H4 (cell line): ENCODE measurements at places on chromosomes 4 and X. TPM values are rescaled to one million over a fixed set of nuclear protein-coding genes. Genes with fewer than 3 reads are reported as not detected.

DNA sequence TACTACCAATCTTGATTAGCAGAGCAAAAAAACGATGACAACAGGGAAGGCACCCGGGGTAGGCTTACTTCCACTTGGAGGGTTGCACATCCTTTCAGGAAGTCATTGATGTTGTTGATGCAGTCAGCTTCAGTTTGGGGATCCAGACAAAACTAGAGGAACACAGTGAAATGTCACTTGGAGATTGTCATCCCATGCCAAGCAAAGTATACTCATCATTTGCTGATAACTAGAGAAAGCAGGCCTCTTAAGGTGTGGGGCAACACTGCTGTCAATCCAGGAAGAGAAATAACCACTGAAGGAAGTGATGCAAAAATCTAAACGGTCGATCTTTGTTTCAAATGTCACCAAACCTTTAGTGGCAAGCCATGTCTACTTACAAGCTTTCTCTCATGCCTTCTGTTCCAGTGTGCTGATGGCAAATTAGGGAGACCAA lies 1.4 kb downstream of the ARHGEF6 start:
- DNase-seq, result no peak

GRCh38 chr4:21544415-21544814 lies 404.2 kb downstream of the KCNIP4 start:
- DNase-seq, result no peak

DNA sequence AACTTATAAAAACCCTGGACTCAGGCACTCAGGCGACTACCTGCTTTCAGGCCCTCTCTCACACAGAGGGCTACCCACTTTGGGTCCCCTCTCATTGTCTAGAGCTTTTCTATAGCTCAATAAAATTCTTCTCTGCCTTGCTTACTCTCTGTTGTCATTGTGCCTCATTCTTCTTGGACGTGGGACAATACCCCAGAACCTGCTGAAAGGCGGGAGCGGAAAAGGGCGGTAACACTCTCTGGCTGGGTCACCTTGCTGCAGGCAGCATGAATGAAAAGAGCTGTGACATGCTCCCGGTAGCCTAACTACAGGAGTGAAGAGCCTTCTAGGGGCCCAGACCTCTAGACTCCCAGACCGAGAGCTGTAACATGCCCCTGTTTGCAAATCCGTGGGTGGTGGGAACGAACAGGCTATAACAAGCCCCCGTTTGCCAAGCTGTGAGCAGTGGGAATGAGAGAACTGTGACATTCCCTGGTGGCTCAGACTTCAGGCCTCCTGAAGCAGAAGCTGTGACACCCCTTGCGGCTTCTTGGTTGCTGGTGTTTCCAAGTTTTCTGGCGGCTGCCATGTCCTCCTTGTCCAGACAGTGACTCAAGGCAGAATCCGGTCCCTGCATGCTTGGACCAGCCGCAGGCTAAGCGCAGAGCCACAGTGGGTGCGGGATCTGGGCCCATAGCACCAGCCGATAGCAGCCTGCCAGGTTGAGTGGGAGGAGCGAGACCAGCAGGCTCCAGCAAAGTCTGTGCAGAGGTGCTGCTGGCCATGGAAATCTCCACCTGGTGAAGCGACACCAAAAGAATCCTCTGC lies 684.6 kb downstream of the ARAP2 start:
- DNase-seq, result no peak

DNA sequence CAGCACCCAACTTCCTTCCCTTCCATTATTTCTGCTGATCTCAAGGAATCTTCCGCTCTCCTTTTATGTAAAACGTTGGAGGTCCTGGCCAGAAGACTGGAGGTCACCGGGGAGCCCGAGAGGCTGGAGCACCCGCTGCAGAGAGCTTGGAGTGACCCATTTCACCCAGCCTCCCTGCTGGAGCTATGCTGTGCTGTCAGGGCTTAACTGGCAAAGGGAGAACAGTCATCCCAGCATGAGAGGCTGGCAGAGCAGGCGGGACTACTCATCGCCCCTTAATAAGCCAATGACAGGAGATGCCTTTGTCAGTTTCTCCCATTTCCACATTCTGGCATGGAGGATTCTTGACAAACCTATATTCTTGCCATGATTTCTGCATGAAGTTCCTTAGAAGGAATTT lies 98.9 kb downstream of the GATB start:
- no peak for DNase-seq

GRCh38 chrX:135170877-135171519 lies at the start of gene CT55:
CT55 (minus strand) TSS chrX:135171398; CDS start chrX:135171171, 227 bp downstream.
- DNase-seq, result peak; percentile 3

DNA sequence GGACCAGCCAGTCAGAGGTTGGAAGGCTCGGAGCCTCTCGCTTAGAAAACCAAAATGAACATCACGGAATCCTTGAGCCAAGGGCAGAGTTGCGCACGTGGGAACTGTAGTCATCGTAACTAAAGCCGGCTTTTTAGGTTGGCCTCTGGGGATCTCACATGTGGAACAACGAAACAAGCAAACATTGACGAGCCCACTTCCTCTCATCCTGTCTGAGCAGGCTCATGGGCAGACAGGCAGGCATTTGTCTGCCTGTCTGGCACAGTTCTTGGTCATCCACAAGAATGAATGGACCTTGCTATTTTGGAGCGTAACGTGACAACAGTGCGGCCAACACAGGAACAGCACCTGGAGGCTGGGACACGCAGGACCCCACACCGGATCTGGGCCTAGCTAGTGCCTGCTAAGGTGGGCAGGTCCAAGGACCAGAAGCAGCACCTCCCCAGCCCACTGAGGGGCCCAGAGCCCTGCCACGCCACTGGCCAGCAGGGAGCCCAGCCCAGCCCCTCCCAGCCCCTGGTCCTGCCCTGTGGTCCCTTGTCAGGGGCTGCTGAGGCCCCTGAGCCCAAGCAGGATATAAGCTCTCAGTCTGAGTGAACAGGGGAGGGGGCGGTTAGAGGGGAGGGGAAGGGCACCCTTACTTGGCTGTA lies 9.2 kb upstream of the TREX2 start:
- DNase-seq, result no peak

DNA sequence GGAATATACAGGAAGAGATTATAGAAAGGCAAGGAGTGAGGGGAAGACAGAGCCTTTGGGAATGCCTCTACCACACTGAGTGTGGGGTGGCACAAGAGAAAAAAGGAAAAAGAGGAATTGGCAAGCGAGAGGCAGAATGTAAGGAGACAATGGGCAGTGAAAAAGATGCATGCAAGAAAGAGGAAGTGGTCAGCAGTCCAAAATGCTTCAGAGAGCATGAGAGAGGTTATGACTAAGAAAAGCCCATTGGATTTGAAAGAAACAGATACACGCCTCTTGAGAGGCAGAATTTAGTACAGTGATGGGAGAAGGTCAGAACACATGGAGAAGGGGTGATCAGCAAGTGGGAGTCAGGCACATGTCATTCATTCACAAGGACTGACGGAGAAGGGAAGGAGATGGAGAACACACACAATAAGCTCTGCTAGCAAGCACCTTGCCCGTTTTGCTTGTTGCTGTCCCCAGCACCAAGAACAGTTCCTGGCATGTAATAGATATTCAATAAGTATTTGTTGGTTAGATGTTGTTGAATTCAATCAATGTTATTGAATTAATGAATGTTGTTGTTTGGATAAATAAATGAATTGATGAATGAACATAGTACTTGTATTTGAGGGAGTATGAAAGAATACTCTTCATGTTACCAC lies 6.3 kb downstream of the DCHS2 start:
- DNase-seq, result no peak

- no peak for DNase-seq
Measured at GRCh38 chr4:186651181-186651603, 72.5 kb downstream of the FAT1 start.

GRCh38 chr4:71584585-71584984 lies 199.3 kb downstream of the GC start:
- no peak for DNase-seq

DNA sequence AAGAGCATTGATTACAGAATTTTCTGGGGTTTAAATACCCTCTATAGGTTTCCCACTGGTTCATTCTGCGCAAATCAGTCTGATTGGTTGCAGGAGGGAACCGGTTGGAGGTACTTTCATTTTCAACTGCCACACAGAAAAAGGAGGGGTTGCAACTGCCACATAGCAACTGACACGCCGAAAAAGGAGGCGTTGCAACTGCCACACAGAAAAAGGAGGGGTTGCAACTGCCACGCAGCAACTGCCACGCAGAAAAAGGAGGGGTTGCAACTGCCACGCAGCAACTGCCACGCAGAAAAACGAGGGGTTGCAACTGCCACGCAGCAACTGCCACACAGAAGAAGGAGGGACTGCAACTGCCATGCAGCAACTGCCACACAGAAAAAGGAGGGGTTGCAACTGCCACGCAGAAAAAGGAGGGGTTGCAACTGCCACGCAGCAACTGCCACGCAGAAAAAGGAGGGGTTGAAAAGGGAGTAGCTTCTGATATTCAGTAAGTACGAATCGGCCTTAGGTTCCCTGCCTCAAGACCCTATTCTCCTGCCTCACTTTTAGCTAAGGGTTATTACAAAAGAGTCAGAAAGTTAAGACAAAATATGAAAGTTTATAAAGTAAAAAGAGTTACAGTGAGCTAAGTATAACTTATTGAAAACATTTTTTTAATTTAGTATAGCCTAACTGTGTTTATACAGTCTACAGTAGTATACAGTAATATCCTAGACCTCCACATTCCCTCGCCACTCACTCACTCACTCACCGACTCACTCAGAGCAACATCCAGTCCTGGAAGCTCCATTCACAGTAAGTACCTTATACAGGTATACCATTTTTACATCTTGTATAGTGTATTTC lies 431.8 kb downstream of the KCTD8 start:
- DNase-seq, result peak; percentile 87

GRCh38 chrX:129783291-129783713 lies 3.6 kb downstream of the SASH3 start:
- DNase-seq, result no peak

DNA sequence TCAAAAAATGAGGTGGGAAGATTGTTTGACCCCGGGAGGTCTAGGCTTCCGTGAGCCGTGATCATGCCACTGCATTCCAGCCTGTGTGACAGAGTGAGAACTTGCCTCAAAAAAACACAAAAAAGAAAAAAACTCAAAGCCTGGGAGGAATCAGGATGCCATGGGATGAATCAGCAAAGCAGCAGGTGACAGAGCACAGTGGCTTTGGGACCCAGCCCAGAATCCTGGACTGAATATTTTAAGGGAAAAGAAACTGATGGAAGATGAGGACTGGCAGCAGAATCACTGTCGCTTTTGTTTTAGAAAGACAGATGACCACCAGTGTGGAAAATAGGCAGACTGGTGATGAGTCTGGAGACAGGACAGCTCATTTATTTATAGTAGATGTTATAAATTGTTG lies 16.6 kb downstream of the S100G start:
- peak; percentile 29 for DNase-seq

GRCh38 chr4:158782551-158783360 lies 13.9 kb downstream of the FNIP2 start:
- no peak for DNase-seq

GRCh38 chr4:53716011-53716410 lies 124.7 kb upstream of the LNX1 start:
- DNase-seq, result no peak

GRCh38 chr4:163473576-163473975 lies at the start of gene TKTL2:
TKTL2 (minus strand) TSS chr4:163473754; CDS start chr4:163473734, 20 bp downstream.
- DNase-seq, result no peak

DNA sequence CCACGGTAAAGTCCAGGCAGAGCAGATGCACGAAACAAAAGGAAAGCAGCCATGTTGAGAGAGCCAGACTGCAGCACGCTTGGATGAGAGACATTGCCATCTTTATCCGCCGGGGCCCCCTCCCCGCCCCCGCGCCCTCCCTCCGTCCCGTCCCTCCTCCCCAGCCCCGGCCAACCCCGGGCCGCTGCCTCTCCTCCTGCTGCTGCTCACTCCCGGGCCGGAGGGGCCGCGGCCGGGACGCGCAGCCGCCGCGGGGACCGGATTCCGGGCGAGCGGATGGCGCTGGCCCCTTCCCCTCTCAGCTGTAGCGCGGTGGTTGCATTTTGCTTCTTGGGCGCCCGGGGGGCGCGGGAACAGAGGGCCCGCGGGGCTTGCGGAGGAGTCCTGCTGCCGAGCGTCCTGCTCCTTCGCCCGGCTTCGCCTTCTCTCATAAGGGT lies 542 bp downstream of the RNF150 start:
- no peak for DNase-seq

GRCh38 chr4:83282049-83282535 lies 2.5 kb downstream of the COQ2 start:
- DNase-seq, result peak; percentile 43

GRCh38 chr4:180281724-180282123 lies 1961.5 kb upstream of the TENM3 start:
- DNase-seq, result no peak

DNA sequence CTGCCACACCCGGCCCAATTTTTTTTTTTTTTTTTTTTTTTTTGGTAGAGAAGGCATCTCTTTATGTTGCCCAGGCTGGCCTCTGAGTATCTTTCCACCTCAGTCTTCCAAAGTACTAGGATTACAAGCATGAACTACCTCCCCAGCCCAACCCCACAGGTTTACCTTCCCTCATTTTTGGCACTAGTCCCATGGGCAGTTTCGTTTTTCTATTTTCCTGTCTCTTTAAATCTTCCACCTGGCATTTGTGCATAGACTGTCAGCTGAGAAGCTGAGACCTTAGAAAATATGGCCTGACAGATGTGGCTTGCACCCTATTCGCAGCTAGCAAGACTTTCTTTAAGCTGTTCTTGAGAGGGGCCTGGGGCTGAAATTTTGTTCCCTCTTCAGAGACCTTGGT lies 27.9 kb downstream of the TNIP2 start:
- DNase-seq, result no peak

DNA sequence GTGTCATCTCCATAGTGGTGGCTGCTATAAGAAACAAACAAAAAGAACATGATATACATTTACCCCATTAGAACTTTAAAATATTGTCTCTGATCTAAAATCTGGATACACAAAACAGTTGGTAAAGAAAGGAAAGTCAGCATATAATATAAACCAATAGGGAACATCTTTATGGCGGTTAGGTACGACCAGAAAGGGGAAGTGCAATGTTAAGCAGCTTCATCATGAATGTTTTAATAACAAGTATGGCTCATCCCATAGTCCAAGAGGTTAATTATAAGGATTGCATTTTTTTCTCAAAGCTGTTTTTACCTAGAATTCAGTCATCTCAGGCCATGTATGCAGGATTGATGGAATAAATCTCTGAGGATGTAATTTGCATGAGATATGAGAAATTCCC lies 1869.7 kb downstream of the PCDH7 start:
- DNase-seq, result no peak

The ARMCX1 gene
- 23.2 and 24.4 TPM in 2 replicates for total RNA-seq

The NKX3-2 gene
- 0.04 and 0.66 TPM in 2 replicates for total RNA-seq

The GAGE12F gene
- 0.35 TPM in 1 of 2 replicates, not detected in the other for total RNA-seq

The SPIN2A gene
- 0.04 TPM in 1 of 2 replicates, not detected in the other for total RNA-seq

The MAGEB18 gene
- total RNA-seq, result 0.60 TPM in 1 of 2 replicates, not detected in the other

The ZCCHC12 gene
- not detected in 2 replicates for total RNA-seq

The EREG gene
- total RNA-seq, result not detected in 2 replicates

The NEK1 gene
- total RNA-seq, result 3.5 and 4.5 TPM in 2 replicates
